Activated T-helper 17 cell treated with anti-CD3 and anti-CD28 coated beads, Interleukin-2, amount 50 U/mL, for 72 hours (primary cell): ENCODE measurements at places on chromosomes 1 and 21. TPM values are rescaled to one million over a fixed set of nuclear protein-coding genes. Genes with fewer than 3 reads are reported as not detected.

DNA sequence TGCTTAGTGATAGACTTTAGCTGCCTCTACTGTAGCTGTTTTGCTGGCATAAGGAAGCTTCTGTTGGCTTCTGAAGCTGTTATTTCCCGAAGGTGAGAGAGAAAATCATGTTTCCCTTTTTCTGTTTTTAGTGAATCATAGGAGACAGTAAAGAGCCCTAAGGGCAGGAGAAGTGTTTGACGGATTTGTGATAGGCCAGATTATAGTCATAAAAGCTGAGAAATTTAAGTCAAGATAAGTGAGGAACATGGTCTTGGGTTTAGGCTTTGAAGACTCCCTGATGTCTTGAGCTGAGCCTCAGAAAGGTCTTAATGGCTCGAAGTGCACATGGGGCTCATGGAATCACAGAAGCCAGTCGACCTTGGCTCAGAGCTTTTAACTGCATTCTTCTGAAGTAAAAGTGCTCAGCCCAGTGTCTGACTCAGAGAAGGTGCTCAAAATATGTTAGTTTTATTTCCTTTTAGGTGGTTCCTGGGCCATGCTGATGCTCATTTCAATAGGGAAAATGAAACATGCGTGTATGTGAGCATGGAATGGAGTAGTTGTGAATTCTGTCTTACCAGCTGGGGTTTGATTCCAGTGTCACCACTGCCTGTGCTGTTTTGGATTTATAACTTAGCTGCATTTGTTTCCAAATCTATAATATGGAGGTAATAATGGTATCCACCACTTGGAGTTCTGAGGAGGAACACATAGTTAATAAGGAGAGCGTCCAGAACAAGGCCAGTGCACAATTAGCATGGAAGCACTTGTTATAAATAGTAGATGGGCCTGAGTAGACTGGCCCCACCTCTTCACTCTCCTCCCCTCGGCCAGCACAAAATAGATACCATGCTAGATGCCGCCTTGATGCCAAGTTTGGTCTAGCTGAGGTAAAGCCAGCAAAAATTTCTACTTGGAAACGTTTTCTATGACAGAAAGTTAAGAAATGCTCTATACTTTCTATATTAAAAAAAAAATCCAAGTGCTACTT, 99.2 kb downstream of the C1orf21 start:
- ATAC-seq: no peak

- ATAC-seq: no peak
Measured at GRCh38 chr1:89737985-89738510, 82.8 kb upstream of the LRRC8D start.

Gene GPR3
- total RNA-seq: 0.42 TPM

GRCh38 chr1:9872430-9873165, 37.5 kb downstream of the CTNNBIP1 start:
- ATAC-seq: no peak

- no peak for ATAC-seq
Measured at GRCh38 chr1:180498594-180498993, 3.8 kb downstream of the ACBD6 start.

DNA sequence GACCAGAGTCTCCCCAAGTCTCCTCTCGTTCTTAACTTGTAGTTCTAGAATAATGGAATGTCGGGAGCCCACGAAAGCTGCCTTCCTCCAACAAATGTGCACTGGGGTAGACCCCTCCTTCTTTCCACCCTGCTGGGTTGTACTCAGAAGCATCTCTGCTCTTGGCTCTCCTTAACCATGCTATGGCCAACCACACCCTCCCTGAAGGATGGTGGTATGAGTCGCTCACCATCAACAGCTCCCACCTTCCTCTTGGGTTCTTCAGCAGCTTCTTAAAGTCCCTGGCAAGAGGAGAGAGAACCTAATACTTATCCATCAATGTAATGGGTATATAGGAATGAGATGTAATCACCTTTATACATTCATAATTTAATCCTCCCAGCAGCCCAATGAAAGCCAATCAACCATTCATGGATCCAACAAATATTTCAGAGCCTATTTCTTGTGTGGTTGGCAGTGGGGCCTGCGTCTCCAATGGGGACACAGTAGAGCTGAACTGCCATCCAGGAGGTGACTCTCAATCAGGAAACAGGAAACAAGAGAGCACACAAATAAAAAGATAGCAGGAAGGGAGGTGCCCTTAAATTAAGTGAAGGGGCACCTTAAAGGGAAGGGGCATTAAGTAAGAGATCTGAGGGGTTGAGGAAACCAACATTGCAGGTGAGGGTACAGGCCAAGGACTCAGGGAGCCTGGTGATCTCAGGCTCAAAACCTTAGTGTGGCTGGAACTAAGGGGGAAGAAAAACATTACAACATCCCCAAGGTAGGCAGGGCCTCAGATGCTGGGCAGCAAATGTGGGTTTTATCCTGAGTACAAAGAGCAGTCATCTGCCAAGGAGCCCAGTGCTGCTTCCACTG, 64.4 kb upstream of the ETS2 start:
- no peak for ATAC-seq

GRCh38 chr21:32994305-32994704, 31.4 kb upstream of the OLIG2 start:
- ATAC-seq: no peak

DNA sequence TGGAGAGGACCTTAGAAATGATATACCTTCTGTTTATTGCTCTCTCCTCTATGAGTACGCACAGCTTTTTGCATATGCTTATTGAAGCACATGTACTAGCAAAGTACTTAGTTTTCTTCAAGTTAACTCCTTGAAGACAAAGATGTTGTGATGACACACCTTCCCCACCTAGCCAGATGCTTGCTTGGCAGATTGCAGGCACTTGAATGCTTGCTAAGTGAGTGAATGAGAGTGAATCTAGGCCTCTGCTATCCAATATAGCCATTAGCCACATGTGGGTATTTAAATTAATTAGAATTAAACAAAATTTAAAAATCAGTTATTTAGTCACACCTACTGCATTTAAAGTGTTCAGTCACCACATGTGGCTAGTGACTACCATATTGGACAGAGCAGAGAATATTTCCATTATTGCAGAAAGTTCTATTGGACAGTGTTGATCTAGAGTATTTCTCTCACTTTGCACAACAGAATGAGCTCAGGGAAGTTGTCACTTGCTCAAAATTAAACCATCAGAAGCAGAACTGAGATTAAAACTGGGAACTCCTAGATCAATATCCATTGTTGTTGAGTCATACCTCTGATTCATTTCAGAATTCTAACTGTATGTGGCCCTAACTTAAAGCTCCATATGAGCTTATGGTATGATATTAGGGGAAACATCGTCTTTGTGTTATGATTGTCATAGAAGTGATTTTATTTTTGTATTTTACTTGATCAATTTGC, 8.6 kb upstream of the EEIG2 start:
- peak; percentile 92 for ATAC-seq

GRCh38 chr21:44617071-44617501, 5.2 kb downstream of the KRTAP10-8 start:
- ATAC-seq: no peak

Gene GPR153
- total RNA-seq: 0.39 TPM

GRCh38 chr1:247409869-247410544, 6.0 kb upstream of the NLRP3 start:
- ATAC-seq: peak; percentile 62

Gene GJA8
- not detected for total RNA-seq

DNA sequence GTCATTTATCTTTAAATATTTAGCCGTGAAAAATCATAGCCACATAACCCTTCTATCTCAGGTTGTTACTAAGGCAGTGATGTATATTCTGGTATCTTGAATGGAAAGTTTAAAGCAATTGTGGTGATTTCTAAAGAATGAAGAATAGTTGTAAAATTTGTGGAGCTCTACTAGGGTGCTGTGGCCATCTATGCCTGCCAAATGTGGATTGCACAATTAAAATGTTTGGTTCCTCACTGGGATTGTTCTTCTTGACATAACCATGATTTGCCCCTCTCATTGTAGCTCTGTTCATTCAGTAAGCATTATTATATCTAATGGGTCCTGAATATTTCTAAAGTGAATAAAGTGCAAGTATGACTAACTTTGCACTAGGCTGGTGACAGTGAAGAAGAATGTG, 50.1 kb downstream of the AK4 start:
- no peak for ATAC-seq

- ATAC-seq: peak; percentile 67
Measured at GRCh38 chr1:160675641-160676410, 29.0 kb upstream of the SLAMF1 start.

Gene GUCA2A
- total RNA-seq: not detected

Gene KRTAP12-1
- total RNA-seq: not detected

Gene NR1I3
- not detected for total RNA-seq

Gene TNFSF18
- not detected for total RNA-seq

- ATAC-seq: no peak
Measured at GRCh38 chr1:99811747-99812146, 38.4 kb upstream of the AGL start.

DNA sequence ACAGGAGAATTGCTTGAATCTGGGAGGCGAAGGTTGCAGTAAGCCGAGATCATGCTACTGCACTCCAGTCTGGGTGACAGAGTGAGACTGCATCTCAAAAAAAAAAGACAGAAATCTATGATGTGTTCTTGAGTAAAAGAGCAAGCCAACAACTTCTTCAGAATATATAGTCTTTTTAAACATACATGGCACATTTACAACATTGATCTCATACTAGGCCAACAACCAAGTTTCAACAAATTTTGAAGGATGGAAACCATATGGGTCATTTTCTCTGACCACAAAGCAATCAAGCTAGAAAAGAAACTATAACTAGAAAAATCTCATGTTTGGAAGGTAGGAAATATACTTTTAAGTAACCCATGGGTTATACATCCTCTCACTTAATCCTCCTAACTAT, 38.3 kb downstream of the PAFAH2 start:
- ATAC-seq: no peak

Gene SERPINC1
- 0.35 TPM for total RNA-seq

DNA sequence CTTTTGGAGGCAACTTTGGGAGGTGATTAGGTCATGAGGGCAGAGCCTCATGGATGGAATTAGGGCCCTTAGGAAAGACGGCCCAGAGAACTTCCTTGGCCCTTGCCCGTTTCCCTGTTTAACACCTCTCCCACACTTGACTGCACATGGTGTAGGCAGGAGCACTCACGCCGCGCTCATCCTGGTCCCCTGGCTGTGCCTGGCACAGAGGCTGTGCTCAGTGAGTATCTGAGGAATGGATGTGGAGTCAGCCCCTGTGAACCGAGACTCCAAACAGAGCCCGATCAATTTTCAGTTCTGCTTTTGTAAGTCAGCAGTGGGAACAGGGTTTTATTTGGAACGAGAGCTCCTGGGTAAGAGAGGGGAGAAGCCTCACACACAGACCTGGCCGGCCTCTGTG, 29.8 kb upstream of the ETV3 start:
- no peak for ATAC-seq

Gene CD34
- 0.06 TPM for total RNA-seq

GRCh38 chr1:53138991-53139884, 3.2 kb downstream of the SLC1A7 start:
- no peak for ATAC-seq

Gene PDC
- total RNA-seq: not detected

DNA sequence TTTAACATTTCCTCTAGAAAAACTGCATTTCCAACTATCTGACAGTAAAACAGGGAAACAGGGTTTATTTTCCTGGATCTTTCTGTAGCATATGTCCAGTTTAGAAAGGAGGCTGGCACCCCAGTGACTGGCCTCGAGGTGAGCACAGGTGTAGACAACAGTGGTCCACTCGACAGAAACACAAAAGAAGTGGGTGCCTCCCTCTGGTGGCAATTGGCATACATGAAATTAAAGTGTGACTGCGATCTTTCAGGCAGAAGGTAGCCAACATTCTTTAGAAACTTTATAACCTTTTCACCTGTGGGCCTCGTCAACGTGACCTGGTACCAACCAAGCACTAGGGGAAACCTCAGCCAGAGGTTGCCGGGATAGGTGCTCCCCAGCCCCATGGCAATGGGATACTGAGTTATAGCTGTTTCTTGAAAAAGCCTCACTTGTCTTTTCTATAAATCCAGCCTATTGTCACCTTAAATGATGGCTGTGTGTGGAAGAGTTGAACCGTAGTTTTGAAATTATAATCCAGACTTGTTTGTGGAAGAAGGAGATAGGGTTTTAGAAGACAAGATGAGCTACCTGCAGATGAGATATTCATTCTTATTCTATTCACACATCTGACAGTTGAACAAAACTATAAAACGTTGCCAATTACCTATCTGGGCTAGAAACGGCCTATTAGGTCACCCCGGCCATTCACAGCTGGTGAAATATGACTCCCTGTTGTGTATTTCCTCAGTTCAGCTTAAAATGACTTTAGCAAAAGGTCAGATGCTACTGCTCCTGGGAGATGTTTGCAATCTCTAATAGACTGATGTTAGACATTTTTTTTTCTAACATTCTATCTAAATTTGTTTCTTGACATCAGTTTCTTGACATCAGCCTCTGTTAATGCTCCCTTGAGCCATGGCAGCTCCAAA, 44.3 kb downstream of the PCP4 start:
- no peak for ATAC-seq
